NCI-H1930 (cell line): ENCODE measurements at places on chromosomes 7 and 10.

DNA sequence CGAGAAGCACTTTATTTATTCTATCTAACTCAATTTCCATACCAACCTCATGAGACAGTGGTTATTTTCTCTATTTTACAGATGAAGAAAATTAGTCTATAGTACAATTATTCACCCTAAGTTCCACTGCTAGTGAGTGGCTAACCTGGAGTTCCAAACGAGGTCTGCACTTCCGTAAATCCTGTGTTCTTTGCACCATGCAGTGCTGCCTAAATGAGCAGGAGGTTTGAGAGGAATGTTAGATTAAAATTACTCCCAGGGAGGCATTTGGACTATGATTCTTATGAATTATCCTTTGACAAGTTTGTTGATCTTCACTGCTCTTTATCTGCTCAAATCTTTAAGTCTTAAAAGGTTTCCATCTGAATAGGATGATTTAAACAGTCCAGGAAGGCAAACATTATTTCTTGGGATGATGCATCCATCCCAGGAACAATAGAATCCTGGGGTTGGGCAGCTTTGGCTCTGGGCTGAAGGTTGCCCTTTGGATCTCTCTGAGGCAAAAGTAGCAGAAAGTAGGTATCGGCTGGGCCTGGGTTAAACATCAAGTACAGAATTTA, 400.8 kb downstream of the REEP3 start:
- no peak for DNase-seq

GRCh38 chr10:4024027-4024426, 239.0 kb upstream of the KLF6 start:
- DNase-seq = no peak

- DNase-seq = no peak
Measured at GRCh38 chr10:132512693-132513345, 24.8 kb upstream of the INPP5A start.

- DNase-seq = no peak
Measured at GRCh38 chr10:93199191-93199751, 125.6 kb downstream of the CYP26A1 start.

- DNase-seq = no peak
Measured at GRCh38 chr10:131644289-131644688, 256.5 kb upstream of the PPP2R2D start.

GRCh38 chr7:8435095-8435494, 1.7 kb downstream of the NXPH1 start:
- DNase-seq = no peak

DNA sequence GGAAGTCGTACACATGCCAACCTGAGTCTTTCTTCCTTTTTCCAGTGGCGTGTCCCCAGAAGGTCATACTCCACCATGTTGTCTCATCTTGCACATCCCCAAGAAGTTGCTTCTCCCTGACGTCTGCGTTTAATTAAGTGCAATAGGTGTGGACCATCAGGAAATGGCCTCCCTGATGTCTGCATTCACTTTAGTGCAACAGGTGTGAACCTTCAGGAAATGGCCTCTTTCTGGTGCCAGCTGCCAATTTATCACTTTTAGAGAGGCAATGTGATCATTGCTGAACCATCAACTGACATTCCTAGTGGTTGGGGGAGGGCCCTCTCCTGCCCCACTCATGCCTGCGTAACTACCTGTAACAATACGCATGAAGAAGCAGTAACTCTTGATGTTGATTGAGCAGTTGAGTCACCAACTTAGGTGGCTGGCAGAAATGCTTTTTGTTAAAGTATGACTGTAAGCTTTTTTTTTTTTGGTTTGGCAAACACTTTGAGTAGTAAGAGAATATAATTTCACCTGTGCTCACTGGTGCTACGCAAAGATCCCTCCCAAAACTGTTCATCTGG, 25.8 kb downstream of the SCIN start:
- no peak for DNase-seq

GRCh38 chr10:100562008-100562672, 26.4 kb downstream of the HIF1AN start:
- DNase-seq = peak; percentile 66

DNA sequence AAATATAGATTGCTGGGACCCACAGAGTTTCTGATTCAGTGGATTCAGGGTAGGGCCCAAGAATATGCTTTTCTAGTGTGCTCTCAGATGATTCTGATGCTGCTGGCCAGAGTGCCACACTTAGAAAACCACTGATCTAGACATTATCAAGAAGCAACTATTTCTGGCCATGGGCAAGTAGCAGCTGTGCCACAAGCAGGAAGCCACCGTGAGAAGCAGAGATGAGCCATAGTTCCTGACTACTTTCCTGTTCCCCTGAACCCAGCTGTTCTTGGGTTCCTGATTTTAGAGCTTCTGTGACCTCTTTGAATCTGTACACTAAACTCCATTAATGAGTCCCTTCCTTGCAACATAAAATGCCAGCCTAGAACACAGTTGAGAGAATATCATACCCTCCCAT, 38.1 kb upstream of the PIK3AP1 start:
- no peak for DNase-seq

GRCh38 chr7:15888090-15888489, 201.6 kb upstream of the MEOX2 start:
- DNase-seq = no peak

GRCh38 chr10:101535949-101536348, 52.1 kb downstream of the POLL start:
- DNase-seq = no peak

- DNase-seq = no peak
Measured at GRCh38 chr10:18689498-18689897, 30.3 kb downstream of the ARL5B start.

GRCh38 chr7:22307816-22308215, 49.1 kb downstream of the RAPGEF5 start:
- DNase-seq = no peak

DNA sequence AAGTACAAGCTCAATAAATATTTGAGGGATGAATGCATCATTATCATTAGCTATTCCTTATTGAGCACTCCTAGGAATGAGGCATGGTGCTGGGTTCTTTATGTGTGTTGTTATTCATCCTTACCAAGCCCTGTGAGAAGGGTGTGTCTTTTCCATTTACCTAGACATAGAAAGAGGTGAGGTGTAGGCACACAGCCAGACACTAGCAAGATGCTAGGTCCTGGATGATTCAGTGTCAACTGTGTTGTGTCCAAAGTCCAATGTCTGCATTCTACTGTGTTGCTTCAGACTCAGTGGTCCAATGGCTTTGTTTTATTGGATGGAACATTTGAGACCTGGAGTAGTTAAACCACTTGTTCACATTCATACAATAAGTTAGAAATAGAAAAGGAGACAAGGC, 605.5 kb downstream of the LRMDA start:
- DNase-seq = no peak

GRCh38 chr10:36725581-36726520, 399.5 kb upstream of the ANKRD30A start:
- DNase-seq = peak; percentile 11

GRCh38 chr10:21758239-21758638, 224.2 kb downstream of the MLLT10 start:
- DNase-seq = no peak

- peak; percentile 73 for DNase-seq
Measured at GRCh38 chr7:101538596-101539459, 90.3 kb downstream of the MYL10 start.

GRCh38 chr7:77270094-77270480, 70.5 kb upstream of the FGL2 start:
- no peak for DNase-seq

DNA sequence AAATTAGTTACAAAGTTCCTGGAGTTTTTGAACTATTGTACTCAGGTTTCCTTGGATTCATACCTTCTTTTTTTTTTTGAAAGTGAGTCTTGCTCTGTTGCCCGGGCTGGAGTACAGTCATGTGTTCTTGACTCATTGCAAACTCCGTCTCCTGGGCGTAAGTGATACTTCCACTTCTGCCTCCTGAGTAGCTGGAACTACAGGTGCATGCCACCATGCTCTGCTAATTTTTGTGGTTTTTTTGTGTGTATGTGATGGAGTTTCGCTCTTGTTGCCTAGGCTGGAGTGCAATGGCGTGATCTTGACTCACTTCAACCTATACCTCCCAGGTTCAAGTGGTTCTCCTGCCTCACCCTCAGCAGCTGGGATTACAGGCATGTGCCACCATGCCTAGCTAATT, 22.3 kb downstream of the MCM10 start:
- no peak for DNase-seq

GRCh38 chr10:47169581-47169980, 130.4 kb upstream of the GDF10 start:
- DNase-seq = no peak

GRCh38 chr10:103188853-103189252, 4.2 kb downstream of the NT5C2 start:
- DNase-seq = no peak

DNA sequence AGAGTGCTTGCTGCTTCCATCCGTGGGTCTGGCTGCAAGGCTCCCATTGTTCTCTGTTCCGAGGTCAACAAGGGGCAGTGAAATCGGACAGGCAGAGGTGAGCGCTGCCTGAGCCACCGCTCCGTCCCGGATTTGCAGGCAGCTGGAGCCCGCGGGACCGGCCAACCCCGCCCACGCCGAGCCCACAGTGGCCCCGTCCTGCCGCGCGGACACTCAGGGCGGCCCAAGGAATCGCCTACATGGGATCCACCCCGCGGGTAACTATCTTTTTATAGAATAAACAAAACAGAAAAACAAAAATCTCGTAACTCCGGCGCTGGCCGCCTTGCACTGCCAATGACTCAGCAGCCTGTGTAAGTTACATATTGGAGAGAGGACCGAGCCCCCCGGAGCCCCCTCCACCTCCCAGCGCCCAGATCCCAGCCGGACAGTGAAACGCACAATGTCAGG, 1.9 kb downstream of the BNIP3 start:
- no peak for DNase-seq

GRCh38 chr7:25770235-25770634, 381.8 kb upstream of the NFE2L3 start:
- no peak for DNase-seq

GRCh38 chr10:11679946-11680345, 62.2 kb upstream of the ECHDC3 start:
- no peak for DNase-seq

DNA sequence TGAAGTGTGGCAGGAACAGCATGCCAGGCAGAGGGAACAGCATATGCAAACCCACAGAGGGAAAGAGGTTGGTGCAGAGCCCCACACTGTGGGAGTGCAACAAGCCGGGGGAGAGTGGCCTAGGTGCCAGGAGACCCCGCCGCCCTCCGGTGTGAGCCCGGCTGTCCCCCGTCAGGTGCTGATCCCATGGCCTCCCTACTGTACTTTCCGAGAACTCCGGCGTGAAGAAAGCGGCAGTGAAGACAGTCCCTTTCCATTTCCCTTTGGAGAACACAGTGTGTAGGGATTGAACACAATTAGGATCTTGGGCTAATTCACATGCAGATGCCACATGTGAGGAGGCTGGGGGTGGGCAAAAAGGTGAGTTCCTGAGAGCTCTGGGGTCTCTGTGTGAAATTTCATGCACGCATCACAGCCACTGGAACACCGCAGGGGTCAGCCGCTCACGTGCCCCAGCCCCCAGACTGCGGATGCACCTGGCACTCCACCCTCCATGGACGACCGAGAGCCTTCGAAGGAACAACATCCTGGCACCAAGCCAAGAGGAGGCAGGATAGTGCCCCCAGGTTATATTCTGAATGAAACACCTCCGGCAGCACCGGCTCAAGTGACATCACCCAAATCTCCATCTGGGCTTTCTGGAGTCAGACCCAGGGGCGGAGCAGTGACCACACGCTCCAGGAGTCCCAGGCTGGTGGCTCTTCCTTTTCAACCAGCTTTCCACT, 82.1 kb upstream of the PPP2R2D start:
- DNase-seq = no peak

- no peak for DNase-seq
Measured at GRCh38 chr10:51743146-51743545, 43.8 kb upstream of the CSTF2T start.

GRCh38 chr7:80608336-80608735, 30.1 kb upstream of the CD36 start:
- no peak for DNase-seq

GRCh38 chr7:121301446-121302213, 27.2 kb upstream of the WNT16 start:
- DNase-seq = no peak

- DNase-seq = no peak
Measured at GRCh38 chr10:133590970-133591359, 25.6 kb upstream of the SYCE1 start.

GRCh38 chr7:30526163-30526562, 21.5 kb upstream of the GGCT start:
- DNase-seq = no peak

GRCh38 chr7:142722248-142722794, 27.0 kb upstream of the PRSS1 start:
- no peak for DNase-seq

GRCh38 chr7:148927123-148928045, 43.3 kb upstream of the EZH2 start:
- DNase-seq = no peak

DNA sequence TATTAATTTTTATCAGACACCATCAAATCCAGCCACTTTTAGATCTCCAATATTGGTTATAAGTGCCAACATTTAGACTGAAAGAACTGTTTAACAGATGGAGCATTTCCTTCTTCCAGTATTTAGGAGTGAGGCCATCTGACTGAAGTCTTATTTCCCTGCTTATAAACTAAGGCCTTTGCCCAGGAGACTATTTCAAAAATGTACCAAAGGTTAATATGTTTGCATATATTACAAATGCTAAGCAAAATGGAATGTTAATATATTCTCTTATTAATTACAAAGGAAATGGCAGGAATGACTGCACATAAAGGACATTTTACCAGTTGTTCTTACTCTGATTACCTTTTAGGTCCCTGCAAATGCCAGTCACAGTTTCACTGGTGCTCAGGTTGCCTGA, 238.9 kb upstream of the PLXNA4 start:
- DNase-seq = no peak

GRCh38 chr7:92246360-92247101, 757 bp downstream of the ANKIB1 start:
- DNase-seq = no peak

- DNase-seq = peak; percentile 51
Measured at GRCh38 chr7:132580717-132581285, 4.5 kb upstream of the PLXNA4 start.

DNA sequence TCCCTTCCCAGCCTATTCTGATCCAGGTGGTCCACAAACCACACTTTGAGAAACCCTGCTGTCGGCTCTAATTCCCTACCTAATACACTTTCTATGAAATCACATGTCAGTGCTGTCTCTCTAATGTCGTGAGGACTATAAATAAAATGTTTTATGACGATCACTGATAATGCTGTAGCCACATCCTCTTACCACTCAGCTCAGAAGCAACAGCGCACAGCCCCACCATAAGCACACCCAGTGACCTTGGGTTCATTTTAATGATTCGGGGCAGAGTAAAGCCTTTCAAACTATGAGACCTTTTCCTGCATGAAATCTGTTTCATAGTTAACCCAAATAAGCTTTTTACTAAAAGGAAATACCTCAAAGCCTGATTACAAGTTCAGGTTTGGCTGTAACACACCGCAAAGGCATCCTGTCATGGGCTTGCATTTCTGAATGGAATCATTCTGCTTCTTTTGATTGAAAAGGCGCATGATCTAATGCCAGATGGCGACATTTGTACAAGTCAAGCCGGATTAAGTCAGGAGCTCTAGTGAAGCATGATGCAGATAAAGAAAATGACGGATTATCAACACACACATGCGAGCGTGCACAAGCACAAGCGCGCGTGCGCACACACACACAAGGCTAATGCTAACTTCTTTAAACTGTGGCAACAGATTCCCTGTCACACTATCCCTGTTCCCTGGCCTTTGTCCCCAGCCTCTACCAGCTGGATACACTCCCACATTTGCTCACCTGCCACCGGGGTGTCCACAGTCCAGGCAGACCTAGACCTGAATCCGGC, 180.5 kb upstream of the PDE1C start:
- no peak for DNase-seq
